ENCODE measurements at places on chromosomes 5 and 9.

DNA sequence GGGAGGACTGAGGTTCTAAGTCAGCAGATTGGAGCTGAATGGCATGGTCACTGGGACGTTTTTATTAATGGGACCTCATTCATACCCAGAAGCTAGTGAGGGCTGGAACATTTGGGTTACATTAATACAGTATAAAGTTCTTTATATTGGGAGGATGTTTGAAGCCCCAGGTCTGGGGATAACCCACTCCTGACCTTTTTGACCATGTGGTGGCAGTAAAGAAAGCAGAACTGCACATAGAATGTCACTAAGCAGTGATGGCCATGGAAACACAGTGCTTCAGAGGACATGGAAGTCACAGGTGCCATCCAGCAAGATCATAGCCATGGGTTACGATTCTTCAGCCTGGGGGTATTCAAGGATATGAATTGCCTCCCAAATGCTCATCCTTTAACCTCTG lies 176.0 kb downstream of the ATP10B start:
- DNase-seq, result no peak

DNA sequence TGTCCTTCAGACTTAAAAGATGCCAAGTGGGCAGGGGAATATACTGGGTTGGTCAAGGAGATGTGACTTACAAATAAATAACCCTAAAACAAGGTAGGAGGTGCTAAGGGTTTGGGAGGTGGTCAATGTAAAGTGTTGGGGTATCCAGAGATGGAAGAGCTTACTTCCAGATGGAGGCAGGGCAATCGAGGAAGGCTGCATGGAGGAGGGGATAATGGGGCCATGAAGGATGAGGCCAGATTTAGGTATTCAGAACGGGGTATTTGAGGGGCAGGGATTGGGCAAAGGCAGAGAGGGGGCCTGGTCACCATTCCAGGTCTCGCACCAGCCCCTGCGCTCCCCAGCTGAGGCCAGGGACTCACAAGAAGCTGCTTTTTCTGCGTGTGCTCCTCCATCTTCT lies 57.9 kb upstream of the FBXW11 start:
- DNase-seq, result no peak

GRCh38 chr5:11400316-11400715 lies 503.9 kb downstream of the CTNND2 start:
- DNase-seq, result no peak

GRCh38 chr9:20500101-20500500 lies 122.2 kb downstream of the MLLT3 start:
- no peak for DNase-seq

GRCh38 chr9:116274293-116274692 lies 120.7 kb downstream of the PAPPA start:
- DNase-seq, result no peak

DNA sequence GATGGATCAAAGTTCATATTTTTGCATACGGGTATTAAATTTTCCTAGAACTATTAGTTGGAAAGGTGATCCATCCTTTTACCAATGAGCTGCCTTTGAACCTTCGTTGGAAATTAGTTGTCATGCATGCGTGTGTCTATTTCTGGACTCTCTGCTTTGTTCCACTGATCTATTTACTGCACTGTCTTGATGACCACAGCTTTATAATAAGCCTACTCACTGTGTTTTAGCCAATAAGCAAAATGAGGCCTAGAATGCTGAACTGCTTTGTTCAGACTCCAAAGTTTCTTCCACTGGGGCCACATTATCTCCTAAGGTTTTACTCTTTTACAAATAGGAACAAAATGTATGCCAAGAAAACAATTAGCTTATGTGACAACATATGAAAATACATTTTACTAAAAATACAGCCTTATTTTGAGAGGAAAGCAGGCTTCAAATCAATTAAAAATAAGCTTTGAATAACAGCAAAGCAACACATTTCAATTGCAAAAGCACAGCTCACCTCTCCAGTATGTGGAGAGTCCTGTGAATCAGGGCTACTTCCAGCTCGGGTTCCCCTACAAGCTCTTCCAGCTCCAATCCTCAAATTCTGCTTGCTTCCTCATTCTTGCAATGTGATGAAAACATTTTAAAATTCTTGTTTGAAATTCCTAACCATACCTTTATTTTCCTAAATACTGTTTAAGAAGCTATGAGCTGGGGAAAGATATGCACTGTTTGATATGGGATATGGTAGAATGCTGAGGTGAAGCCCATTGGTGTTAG lies 72.0 kb downstream of the RETREG1 start:
- no peak for DNase-seq

DNA sequence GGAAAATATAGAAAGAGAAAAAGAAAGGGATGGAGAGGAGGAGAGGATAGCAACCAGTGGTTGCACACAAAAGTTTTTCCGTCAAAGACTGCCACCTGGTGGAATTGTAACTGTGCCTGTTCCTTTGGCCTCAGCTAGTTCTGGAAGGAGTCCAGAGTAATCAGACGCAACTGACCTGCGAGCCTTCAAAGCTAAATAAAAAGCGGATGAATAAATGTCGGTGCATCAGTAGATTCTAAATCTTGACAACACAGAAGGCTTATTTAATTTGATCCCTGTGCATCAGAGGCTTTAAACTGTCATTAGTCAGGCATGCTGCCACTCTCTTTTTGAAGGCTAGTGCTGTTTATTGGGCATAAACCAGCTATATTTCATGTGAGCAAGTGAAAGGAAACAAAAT lies 132.9 kb upstream of the ACO1 start:
- DNase-seq, result peak; percentile 19

- DNase-seq, result no peak
Measured at GRCh38 chr5:40584054-40584453, 95.7 kb upstream of the PTGER4 start.

- DNase-seq, result no peak
Measured at GRCh38 chr5:17910318-17910717, 276.1 kb downstream of the TAF11L14 start.

DNA sequence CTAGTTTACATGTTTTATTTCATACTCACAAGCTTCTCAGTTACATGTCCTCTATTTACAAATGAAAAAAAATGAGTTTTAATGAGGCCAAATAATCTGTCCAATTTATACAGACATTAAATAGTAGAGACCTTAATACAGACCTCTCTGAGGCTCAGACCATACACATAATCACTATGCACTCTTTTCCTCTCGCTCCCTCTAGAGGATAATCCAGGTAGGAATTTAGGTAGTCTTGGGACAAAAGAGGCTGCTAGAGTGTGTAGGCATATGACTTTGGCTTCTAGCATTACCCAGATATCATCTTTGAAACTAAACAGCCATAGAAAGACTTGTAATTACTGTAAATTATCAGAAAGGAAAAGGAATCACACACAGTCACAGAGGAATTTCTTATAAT lies 444.7 kb downstream of the HINT1 start:
- DNase-seq, result no peak

- DNase-seq, result no peak
Measured at GRCh38 chr5:6805841-6806240, 92.6 kb downstream of the TENT4A start.

DNA sequence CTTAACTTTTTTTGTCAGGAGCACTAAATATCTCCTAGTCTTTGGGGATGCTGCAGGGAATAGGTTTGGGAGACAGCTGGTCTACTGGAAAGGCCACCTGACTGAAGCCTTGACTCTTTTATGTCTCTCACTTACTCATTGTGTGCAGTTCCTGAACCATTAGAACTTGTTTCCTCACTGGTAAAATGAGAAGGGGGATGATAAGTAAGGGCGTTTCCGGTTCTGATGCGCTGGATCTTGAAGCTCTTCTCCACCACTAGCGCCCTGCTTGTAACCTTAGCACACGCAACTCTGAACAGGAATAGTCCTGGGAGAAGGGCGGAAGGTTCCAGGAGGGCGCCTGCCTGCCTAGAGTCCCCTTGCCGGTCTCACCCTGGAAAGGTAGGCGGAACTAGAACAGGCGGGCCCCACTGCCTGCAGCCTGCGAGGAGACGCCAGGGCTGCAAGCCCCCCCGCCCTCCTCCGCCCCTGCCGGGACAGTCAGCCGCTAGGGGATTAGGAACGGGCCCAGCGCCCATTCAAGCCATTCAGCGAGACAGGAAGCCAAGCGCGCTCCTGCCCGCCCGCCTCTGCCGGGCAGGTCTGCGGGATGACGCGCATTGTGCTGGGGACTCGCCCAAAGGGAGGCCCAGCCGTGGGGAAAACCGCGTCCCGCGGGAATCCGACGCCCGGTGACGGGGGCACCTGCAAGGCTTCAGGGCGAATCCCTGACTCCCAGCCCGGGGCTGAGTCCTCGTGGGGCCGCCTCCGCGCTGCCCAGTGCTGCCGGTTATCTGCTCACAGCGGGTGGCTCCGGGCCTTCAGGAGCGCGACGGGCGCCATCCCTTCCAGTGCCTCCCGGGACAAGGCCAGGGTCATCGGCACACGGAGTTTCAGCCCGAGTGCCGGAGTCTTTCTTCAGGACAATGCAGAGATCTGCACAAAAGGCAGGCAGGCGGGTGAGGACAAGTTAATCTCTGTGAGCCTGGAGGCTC lies 44.0 kb upstream of the XPA start:
- peak; percentile 32 for DNase-seq

- no peak for DNase-seq
Measured at GRCh38 chr9:126428534-126429175, 102.0 kb downstream of the MVB12B start.

DNA sequence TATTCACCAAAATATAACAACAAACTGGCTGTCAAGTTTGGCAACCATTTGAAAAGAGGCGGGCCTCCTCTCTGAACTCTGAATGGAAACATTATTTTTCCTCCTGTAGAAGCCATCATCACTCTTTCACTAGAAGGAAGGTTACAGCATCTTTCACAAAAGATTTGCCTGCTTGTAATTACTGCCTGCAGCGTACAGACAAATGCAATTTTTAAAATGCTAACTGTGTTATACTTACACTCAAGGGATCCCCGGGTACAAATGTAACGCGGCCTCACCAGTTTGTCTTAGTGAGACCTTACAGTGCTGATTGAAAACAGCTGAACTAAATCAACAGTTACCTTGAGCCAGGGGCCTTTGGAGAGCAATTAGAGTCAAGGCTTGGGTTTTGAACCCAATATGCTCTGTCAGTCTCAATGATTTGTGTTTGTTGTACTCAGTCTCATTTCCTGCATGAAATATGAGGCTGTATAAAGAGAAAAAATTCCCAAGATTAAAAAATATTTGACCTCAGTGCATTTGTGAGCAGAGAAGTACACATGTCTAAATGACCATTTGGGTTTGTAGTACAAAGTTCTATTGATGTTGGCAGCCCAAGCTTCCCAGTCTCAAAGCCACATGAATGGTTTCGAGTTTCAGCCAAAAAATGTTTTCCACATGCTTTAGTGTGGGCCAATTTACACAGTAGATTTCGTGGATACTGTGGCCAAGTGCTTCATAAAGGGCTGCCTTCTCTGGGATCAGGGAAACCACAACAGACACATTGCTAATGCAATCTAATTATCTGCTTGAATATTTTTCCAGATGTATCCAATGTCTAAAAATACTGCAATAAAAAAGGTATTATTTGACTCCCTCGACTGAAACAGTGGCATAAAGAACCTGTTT lies 500.0 kb downstream of the SPATA31D1 start:
- no peak for DNase-seq

DNA sequence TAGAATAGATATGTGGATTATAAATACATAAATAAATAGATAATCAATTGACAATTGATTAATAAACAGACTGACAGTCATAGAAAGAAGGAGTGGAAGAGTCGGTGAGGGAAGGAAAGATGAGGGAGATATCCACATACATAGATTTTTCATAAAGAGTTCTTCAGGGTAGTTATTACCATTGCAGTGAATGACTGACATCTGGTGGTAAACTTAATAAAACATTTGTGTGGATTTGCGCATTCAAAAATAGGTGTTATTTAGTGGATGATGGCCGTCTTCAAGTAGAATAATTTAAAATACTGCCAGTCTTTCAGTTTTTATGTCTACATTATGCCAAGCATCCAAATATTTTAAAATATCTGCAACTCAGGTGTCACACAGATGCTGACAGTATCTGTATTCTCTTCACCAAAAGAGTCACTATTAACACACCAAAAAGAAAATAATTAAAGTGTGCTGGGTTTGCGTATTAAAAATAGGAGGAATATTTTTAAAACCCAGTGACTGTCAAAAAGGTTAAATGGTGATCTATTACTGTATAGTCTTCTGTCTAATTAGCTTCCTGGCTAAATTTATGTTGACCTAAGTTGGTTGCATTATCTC lies 78.8 kb downstream of the GIN1 start:
- DNase-seq, result no peak

- no peak for DNase-seq
Measured at GRCh38 chr9:124468061-124468740, 17.9 kb downstream of the ADGRD2 start.

Measured in GM12891 (cell line).